ENCODE measurements at places on chromosomes 3 and 15.

DNA sequence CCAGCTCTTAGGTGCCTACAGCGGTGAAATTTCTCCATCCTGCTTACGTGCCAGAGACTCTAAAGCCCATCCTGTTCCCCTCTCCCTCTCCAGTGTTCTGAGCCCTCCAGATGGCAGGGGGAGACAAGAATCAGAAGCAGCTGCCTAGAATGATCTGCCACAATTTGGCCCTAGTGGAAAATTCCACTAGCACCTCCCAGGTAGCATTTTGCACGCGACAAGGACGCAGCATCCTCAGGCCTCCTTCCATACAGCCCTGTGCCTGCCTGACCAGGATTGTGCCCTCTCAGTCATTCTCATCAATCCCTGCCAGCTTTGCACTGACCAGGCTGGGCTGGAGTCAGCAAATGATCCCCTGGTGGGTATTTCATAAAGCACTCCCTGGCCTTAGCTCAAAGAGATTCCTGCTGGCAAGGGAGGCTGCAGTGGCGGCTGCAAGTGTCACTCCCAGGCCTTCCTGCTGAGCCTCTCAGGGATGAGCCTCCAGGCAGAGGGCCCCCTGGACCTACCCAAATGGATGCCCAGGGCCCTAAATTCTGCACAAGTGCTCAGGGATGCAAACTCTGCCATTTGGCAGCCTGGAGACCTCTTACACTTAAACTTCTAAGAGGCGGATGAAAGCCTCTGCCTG is 130.2 kb upstream of the ATP2B2 start:
- DNase-seq: no peak

- DNase-seq: no peak
Measured at GRCh38 chr3:76264911-76265310, 479.6 kb upstream of the ZNF717 start.

DNA sequence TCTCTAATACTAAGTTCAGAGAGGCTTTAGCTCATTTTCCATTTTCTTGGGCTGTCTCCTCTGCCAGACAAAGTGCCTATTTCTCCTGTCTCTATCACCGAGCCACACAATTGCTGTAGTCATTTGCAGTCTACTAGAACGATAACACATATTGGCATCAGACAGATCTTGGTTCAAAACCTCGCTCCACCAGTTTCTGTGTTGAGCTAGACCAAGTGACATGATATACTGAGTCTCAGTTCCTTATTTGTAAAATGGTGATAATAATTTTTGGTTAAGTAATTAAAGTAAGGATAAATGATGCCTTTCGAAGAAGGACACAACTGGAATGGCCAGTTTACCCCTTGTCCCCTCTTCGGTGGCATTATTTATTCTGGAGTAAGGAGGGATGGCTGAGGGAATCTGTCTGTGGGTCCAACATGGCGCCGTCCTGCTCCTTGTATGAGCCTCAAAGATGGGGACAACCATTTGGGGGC is 398 bp upstream of the RAB7A start:
- no peak for DNase-seq

- no peak for DNase-seq
Measured at GRCh38 chr3:14393440-14394106, 8.8 kb upstream of the SLC6A6 start.

DNA sequence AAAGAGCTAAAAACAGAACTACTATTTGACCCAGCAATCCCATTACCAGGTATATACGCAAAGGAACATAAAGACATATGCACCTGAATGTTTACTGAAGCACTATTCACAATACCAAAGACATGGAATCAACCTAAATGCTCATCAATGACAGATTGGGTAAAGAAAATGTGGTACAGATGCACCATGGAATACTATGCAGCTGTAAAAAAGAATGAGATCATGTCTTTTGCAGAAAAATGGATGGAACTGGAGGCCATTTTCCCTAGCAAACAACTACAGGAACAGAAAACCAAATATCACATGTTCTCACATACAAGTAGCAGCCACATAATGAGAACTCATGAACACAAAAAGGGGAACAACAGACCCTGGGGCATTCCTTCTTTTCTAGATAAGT is 208.9 kb upstream of the LRRFIP2 start:
- DNase-seq: no peak

DNA sequence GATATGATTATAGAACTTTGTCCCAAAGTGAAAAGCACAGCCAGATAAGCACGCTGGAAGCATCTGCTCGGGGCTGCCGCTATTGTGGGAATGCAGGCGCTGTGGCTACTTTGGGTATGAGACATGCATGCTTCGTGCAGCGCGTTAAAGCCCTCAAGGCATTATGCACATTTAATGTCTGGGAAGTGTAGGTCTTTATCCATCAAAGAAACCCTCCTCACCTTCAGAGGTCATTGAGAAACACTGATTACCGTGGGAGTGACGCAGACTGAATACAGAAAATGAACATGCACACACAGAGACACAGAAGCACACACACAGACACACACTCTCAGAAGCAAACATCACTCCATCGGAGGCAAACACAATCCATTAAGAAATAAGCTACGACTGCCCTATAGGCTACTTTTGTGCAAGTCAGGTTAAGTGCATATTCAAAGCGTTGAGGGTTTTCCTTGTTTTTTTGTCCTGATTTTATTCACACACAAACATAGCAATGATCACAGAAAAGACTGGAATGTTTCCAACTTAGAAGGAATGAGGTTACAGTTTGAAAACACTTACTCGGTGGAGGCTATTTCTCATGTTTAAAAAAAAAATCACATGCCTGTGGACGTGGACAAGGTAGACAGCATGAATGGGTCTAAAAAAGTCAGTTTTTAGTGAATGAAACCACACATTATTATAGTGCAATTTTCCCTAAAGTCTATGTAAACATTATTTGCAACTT is 68.5 kb downstream of the PLCH1 start:
- no peak for DNase-seq

- DNase-seq: no peak
Measured at GRCh38 chr3:53159156-53160060, 1.6 kb upstream of the PRKCD start.

DNA sequence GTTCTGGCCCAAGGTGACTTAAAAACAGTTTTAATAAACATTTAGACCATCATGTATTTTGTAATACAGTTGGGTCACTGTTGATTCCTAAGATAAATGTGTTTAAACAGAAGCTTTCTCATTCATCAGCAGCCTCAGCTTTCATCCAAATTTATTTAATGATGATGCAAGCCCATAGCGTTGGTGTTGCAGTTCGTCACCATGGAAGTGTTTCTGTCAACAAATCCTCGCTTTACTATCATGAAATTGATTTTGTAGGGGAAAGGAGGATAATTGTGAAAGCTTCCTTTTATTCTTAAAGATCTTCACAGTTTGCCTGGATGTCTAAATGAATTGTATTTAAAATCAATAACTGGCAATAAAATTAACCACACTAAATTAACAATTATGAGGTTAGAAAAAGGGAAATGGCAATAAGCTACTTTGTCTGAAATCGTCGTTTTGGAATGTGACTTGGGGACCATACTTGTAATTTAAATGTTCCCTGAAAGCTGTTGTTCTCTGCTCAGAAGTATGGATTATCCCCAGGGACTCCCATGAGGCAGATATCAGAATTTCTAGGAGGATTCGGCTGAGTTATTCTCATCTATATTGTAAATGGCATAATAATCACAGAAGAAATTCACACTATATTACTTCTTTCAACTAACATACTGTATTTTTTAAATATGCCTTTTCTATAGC is 29.0 kb downstream of the CMSS1 start:
- peak; percentile 23 for DNase-seq

- no peak for DNase-seq
Measured at GRCh38 chr3:31709005-31709404, 176.3 kb downstream of the STT3B start.

GRCh38 chr15:66128116-66128680 is 125.4 kb downstream of the MEGF11 start:
- no peak for DNase-seq

DNA sequence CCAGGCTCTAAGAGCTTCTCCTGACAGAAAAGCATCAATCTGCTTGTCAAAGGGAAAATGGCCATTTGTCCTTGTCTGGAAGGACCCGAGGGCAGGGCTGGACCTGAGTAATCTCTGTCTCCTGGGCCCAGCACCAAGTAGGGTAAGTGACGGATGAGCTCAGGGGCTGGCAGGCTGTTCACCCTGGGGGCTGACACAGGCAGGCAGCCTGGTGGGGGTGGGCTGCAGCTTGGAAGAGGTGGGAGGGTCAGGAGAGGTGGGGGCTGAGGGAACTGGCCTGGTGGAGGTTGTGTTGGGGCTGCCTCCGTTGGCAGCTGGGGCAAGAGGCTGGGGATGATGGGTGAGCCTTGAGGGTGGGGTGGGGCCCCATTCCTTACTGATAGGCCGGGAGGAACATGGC is 42.3 kb upstream of the ADPGK start:
- DNase-seq: no peak

DNA sequence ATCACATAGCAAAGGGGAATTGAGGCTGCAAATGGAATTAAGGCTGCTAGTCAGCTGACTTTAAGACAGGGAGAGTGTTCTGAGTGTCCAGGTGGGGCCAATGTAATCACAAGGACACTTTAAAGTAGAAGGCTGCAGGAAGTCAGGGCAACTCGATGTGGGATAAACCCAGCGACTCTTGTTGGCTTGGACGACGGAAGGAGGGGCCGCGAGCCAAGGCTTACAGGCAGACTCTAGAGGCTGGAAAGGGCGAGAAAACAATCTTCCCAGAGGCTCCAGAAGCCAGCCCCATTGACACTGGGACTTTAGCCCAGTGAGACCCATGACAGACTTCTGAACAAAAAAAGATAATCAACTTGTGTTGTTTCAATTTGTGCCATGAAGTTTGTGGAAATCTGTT is 12.9 kb upstream of the MUSTN1 start:
- DNase-seq: no peak

DNA sequence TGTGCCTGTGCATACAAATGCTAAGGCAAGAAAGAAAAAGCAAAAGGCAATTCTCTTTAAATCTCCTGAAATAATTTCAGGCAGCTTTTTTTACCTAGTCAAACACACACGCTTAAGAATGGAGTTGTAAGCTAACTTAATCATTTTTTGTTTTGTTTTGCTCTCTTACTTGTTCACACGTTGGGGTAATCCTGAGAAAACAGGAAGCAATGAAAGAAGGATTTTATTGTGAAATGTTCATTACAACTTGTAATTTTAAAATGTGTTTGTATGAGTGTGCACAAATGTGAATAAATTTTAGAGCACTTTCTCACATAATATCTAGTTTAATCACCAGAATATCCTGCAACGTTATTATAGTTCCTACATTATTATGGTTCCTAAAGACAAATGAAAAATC is 263.8 kb downstream of the LPP start:
- no peak for DNase-seq

GRCh38 chr3:64650096-64650622 is 37.6 kb downstream of the ADAMTS9 start:
- no peak for DNase-seq

DNA sequence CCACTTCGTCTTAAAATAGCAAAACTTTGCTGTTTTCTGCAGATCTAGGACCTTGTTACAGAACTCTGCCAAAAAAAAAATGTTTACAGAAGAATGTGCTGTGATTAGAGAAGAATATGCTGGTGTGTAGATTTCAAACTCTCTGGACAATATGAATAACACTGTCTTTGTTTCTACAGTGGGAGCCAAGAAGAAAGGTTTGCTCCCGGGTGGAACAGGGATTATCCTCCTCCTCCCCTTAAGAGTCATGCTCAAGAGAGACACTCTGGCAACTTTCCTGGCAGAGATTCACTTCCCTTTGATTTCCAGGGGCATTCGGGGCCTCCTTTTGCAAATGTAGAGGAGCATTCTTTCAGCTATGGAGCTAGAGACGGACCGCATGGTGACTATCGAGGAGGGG is 27.3 kb downstream of the RBM6 start:
- no peak for DNase-seq

DNA sequence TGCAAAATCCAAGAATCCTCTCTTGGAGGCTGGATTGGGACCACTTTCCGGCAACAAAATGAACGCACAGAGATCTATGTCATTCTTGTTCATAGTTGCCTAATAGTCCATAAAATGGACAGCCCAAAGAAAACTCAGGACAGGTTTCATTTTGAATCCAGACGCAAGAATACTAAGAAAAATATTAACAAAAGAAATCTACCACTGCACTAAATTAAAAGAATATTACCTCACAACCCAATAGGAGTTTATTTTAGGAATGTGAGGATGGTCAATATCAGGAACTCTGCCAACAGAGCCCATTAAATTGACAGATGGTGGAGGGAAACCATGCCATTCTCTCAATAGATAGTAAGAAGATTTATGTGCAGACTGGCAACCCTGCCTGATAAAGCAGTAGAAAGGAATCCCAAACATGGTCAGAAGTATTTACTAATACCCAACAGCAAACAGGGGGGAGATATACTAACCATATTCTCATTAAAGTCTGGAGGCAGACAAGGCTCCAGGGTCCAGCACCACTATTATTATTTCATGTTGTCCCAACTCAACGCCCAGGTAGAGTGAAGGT is 127.6 kb downstream of the SMAD6 start:
- no peak for DNase-seq

DNA sequence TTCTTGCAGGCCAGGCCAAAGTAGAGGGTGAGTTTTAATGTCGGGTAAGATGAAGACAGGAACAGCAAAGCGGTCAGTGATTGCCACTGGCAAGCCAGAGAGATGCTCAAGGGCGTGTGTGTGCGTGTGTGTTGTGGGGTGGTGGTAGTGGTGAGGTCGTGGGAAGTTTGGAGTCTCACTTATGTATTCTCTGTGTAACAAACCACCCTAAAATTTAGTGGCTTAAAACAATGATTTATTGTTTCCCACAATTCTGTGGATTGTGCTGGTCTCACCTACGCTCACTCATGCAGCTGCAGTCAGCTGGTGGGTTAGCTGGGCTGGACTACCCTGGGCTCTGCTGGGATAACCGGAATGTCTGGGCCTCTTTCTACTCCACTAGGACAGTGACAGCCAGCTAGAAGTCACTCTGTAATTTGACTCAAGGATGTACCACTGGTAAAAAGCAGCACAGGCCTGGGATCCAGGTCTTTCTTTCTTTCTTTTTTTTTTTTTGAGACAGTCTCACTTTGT is 50.9 kb upstream of the BHLHE40 start:
- no peak for DNase-seq

DNA sequence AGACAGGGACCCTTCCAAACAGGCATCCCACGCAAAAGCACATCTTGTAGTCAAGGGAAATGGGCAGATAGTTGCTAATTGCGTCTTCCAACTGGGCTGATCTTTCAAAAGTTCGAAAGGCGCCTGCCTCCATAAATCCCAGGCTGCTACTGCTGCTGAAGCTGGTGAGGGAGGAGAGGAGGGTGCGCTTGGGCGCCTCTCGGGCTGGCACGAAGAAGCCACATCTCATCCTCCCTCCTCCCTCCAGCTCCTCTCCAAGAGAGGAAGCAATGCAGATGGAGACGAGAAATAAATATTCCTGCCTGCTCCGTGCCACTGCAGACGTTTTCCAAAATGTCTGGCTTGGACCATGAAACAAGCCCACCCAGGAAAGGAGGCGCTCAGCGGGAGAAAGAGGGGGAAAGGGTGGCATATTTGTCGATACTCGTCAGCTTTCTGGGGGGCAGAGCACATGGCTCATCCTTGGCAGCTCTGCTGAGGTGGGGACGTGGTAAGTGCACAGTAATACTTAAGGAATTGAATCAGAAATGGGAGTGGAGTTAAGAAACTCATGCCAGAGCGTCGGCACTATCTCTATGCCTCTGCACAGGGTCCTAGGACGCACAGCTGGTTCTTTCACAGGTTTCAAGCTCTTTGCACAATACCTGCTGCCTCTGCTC is 88.9 kb upstream of the FEZF2 start:
- DNase-seq: no peak

All from GF-D8 (cell line).